ENCODE measurements at places on chromosomes 3 and 15.

DNA sequence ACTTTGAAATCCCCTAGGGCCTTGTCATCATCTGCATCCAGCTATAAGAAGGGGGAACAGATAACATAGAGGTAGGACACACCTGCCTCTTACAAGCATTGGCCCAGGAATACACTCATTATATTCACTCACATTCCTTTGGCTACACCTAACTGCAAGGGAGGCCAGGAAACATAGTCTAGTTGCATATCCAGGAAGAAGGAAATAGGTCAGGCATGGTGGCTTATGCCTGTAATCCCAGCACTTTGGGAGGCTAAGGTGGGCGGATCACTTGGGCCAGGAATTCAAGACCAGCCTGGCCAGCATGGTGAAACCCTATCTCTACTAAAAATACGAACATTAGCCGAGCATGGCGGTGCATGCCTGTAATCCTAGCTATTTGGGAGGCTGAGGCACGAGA lies 48.8 kb downstream of the GTPBP8 start:
- no peak for DNase-seq

DNA sequence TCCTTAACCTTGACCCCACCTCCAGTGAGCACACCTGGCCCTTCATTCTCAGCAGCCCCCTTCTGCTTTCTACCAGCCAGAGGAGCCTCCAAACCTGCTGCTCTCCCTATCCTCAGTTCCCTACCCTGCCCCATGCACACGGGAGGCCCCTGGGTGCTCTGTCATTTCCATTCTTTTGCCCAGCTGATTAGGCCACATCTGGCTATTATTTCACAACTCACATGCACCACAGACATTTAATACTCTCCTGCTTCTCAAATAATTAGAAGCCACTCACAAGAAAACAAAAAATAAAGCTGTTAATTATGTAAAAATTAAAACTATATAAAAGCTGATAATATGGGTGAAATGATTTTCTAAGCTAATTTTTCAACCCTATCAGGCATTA lies 50.7 kb downstream of the MYLK start:
- DNase-seq = no peak

- DNase-seq = no peak
Measured at GRCh38 chr15:77019521-77020331, 24.8 kb downstream of the PSTPIP1 start.

DNA sequence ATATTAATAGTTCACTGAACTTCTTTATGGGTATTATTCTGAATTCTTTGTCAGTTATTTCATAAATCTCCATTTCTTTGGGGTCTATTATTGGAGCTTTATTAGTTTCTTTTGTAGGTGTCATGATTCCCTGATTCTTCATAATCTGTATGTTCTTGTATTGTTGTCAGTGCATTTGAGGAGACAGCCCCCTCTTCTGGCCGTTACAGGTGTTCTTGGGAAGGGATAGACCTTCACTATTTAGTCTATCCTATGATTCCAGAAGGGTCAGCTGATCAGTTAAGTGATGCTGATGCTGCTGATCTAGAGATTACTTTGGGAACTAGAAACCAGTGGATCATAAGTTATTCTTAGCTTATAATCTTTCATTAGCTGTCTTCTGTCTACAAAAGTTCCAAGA lies 34.9 kb downstream of the TMEM39A start:
- no peak for DNase-seq

DNA sequence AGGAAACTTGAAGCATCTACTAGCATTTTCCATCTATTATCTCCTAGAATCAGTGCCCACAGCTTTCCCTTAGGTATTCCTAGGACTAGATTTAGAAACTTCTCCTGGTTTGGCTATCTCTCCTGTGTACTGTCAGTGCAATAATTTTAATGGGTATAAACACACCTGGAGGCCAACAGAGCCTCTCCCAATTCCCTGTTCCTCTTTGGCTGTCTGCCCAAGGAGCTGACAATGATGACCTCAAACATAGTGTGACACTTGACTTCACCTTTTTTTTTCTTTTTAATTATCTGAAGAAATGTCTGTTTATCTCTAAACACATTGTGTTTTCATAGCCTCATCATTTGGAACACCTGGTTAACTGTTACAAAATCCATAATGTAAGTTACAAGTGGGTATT lies 754.5 kb upstream of the ALCAM start:
- no peak for DNase-seq

DNA sequence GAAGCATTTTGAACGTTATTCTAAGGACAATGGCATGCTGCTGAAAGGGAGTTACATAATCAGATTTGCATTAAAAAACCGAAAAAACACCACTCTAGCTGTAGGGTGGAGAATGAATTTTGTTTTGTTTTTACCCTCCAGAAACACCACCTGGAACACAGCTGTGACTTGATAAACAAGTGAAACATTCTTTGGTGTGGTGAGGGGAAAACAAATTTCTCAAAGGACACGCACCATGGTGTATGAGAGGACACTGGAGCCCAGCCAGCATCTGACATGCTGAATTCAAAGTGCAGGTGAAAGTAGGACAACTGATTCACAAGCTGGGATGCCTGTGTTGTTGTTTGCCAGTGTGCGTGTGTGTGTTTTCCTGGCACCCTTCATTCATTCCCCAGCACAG lies 554.5 kb upstream of the TBL1XR1 start:
- DNase-seq = no peak

- no peak for DNase-seq
Measured at GRCh38 chr3:103218146-103218545, 783.3 kb downstream of the ZPLD1 start.

All from foreskin melanocyte (primary cell).